ENCODE measurements at places on chromosomes 12 and 14.

- DNase-seq = no peak
These were observed 80.7 kb downstream of the SLC25A47 start for GRCh38 chr14:100403802-100404365.

- DNase-seq = no peak
These were observed 96.6 kb downstream of the CDK17 start for GRCh38 chr12:96303653-96304052.

DNA sequence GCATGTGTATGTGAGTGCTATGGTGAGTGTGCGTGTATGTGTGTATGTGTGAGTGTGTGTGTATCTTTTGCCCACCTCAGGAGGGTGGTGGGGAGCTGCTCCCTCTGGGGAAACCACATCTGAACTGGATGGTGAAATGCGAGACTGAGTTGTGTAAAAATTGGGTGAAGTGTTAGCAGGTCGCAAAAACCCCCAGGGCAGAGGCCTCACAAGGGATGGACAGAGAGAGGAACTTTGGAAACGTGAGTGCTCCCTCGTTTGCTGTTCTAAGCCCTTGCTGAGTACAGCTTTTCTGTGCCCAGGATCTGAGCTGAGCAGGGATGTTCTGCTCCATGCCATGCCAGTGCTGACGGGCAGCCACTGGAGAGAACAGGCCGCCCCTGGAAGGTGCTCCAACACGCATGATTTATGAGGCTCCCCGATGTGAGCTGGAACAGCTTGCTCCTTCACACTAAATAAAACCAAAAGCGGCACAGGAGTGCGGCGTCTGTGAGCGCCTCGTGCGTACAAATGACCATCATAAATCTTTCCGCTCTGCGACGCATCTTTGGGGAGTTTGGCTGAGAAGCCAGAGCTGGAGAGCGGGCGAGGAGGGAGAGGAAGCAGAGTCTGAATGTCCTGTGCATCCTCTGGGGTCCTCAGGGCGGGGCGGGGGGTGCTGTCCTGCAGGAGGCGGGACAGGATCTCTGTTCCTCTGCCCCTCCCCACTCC is 14.1 kb upstream of the GALNT9 start:
- DNase-seq = no peak

- no peak for DNase-seq
These were observed 169.1 kb downstream of the TSPAN9 start for GRCh38 chr12:3246253-3246652.

DNA sequence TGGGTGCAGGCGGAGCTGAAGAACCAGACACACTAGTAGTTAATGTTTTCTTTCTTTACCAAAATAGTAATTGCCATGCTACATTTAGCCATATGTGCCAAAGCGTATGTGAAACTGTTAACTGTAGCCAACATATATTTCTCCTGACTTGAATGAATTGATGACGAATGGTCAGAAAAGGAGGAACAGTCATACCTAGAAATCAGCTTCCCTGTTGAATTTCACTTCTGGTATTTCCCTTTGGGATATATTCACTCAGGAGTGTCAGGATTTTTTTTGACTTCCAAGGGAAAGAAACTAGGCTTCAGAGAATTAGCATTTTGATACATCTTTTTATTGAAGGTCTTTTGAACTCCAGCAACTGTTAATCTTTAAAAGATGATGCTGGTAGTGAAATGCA is 87.0 kb downstream of the ERC1 start:
- DNase-seq = no peak

DNA sequence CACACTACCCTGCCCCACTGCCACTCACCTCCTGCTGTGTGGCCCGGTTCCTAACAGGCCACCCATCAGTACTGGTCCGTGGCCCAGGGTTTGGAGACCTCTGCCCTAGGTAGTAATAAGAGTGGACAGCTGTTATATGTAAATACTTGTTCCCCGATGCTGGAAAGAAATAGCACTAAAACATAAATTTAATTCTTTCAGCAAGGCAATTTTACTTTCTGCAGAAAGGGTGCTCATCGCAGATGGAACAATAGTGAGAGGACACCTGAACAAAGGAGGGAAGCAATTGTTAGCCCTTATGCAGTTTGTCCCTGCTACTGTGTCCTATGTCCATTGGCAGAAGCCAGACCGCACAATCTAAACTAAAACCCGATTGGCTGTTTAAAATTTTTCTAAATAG is 5.9 kb upstream of the CYP46A1 start:
- DNase-seq = no peak

- no peak for DNase-seq
These were observed 4.3 kb downstream of the KHNYN start for GRCh38 chr14:24434036-24434435.
